Cardiac fibroblast (primary cell): ENCODE measurements at places on chromosomes 16 and 17.

- no peak for DNase-seq
Observed at GRCh38 chr17:73427198-73427597, 115.4 kb upstream of the CDC42EP4 start.

DNA sequence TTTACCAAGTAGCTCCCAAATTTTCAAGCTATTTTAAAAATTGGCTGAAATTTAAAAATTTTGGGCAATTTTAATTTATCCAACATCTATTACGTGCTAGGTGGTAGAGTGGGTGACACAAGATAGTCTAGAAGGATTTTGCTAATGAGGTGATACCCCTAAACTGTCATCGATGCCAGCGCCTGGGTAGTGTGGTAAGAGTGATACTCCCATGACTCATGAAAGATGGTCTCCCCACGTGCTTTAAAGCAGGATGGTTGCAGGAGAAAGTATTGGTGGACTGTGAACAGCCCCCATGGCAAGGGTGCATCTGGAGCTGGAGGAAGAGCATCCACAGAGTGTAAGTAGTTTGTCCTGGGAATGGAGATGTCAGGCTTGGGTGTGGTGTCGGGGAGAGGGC lies 77.8 kb downstream of the WWOX start:
- DNase-seq = no peak

DNA sequence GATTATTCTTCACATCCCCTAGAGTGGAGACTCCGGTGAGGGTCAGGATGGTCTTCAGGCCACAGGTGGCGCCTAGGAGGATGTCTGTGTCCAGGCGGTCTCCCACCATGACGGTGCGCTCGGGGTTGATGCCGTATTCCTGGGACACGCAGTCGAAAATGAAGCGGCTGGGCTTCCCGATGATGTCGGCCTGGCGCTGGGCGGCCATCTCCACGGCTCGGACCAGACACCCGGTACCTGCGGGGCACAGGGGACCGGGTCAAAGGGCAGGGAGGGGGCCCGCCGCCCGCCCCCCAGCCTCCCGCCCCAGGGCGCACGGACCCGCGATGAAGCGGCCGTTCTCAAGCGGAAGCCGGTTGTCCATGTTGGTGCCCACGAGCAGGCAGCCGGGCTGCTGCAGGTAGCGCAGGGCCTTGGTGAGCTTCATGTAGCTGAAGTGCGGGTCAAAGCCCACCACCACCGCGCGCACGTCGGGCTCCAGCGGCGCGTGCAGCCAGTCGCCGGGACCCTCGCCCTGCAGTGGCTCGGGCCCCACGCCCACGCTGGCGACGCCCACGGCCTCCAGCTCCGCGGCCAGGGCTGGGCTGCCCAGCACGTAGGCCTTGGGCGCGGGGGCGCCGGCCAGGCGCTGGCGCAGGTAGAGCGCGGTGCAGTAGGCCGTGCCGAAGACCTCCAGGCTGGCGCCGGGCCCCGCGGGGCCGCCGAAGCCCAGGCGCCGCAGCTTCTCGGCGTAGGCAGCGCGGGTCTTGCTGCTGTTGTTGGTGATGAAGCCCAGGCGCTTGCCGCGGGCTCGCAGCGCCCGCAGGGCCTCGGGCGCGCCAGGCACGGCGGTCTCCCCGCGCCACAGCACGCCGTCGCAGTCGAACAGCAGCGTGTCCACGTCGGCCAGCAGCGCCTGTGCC lies 572 bp downstream of the PGP start:
- no peak for DNase-seq

DNA sequence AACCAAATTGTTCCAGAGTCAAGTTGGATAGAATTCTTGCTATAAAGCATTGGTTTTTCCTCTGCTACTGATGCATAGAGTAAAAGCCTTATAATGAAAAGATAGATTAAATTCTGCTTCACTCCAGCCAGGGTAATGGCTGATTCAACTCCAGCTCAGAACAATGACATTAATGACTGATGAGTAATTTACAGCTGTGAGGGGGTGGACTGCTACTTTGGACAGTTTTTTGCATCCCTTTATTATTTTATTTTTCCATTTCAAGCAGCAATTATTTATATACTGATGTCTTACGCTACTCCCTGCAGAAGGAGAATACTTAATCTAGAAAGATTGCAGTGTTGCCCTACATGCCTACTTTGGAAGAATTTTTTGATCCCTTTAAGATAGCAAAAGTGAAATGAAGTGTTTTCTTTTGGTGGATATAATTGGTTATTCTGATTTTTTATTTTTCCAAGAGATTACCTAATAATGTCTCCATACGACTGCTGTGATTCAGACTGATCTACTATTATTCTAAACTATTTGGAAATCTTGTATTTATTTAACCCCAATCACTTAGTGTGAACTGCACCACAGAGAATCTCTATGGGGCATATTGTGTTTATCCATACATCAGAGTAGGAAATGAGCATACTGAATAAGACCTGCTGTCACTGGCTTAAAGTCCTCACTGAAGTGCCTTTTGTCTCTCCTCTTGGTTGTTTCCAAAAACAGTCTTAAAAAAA lies 149.5 kb downstream of the TRIM37 start:
- peak; percentile 93 for DNase-seq

DNA sequence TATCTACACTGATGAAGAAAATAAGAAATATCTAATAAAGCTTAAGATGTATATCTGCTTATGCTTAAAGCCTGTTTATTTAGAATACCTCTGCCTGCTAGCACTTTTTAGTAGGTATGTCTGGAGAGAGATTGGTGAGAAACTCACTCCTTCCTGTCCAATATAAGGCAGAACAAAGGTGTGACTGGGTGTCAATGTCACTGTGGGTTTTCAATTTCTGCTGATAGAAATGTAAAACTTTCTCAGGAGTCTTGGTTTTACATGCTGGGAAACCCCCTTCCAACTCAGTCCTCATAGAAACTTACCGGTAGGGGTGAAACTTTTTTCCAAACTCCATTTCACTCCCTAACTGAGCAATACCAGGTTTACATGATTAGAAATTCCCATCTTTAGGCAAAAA lies 17.8 kb upstream of the MPHOSPH6 start:
- no peak for DNase-seq

DNA sequence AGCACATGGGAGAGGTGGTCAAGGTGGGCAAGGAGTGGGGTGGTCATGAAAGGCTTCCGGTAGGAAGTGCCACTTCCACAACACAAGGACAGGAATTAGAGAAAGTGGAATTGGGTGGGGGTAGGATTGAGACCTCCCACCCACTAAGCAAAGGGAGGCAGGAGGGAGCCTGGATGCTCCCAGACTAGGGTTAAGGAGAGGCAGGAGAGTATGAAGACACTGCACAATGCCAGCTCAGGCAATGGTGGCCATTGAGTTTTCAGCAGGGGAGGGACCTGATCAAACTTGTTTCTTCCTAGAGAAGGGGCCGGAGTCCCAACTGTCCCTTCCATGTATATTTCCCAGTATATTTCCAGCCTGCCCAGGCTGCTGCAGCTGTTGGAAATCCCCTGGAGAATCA lies 3.1 kb upstream of the RAB11FIP4 start:
- no peak for DNase-seq

DNA sequence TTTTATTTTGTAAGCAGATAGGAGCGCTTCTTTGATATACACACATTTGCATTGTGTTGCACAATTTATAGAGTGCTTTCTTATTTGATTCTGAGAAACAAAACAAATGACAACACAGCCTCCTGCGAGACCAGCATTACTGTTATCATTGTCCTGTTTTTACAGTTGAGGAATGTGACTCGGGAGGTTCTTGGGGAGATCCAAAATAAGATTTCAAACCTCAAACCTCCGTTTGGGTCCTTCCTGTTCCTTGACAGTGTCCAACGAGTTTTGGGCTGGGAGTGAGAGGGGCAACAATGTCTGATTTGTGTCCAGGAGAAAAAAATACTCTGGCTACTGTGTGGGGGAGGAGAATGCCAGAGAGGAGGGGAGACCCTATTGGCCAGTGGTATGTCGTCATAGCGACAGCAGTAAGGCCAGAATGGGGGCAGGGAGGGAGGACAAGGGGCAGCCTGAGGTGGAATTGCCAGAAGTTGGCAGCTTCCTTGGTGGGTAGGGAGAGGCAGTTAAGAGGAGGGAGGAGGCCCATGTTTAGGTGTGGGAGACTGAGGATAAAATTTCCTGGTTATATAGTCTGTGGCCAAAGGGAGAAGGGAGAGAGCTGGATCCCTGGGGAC lies 45.5 kb downstream of the TMEM132E start:
- no peak for DNase-seq

GRCh38 chr16:81069063-81069462 lies 8.0 kb downstream of the C16orf46 start:
- DNase-seq = no peak

- DNase-seq = peak; percentile 37
Observed at GRCh38 chr16:74297145-74297665, 591 bp downstream of the PSMD7 start.

GRCh38 chr16:79409978-79410377 lies 190.6 kb downstream of the MAF start:
- DNase-seq = no peak
